Stimulated activated CD4-positive, alpha-beta T cell treated with anti-CD3 and anti-CD28 coated beads, Interleukin-12 subunit alpha, Interleukin-12 subunit beta, amount 100 ng/mL, for 24 hours (primary cell): ENCODE measurements at places on chromosomes 4 and X.

DNA sequence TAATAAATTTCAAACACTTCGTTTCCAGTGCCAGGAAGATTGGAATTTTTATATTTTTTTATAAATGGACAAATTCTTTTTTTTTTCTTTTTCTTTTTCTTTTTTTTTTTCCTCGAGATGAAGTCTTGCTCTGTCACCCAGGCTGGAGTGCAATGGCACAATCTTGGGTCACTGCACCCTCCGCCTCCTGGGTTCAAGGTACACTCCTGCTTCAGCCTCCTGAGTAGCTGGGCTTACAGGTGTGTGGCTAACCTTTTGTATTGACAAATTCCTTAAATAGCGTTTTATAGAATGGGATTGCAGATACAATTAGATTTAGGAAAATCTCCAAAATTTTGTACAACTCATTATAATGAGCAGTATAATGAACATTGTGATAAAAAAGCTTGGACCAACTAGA, 328.9 kb downstream of the ARHGAP24 start:
- DNase-seq, result no peak

DNA sequence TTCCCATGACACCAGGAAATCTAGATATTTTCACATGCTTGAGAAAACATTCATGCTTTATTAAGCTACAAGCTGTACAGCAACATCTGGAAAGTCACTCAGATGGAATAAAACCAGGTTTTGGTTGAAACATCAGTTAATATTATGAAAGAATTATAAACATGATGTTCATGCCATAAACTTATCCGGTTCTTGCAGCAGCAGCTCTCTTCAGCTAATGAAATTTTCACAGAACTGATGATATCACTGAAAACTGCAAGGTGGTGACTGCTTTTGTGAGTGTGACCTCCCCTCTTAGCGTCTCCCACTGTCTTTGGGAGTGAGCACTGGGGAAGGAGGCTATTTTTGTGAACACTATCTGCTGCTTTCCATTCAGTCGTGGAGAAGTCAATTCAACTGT, 56.9 kb downstream of the ARHGAP10 start:
- DNase-seq, result no peak

- no peak for DNase-seq
These were observed 30.5 kb downstream of the PLAC8 start for GRCh38 chr4:83083925-83084475.

GRCh38 chrX:80808881-80809411, 731 bp downstream of the BRWD3 start:
- no peak for DNase-seq

GRCh38 chr4:72641611-72642010, 72.6 kb upstream of the ADAMTS3 start:
- no peak for DNase-seq

- DNase-seq, result no peak
These were observed 53.4 kb downstream of the PALLD start for GRCh38 chr4:168550064-168550766.

DNA sequence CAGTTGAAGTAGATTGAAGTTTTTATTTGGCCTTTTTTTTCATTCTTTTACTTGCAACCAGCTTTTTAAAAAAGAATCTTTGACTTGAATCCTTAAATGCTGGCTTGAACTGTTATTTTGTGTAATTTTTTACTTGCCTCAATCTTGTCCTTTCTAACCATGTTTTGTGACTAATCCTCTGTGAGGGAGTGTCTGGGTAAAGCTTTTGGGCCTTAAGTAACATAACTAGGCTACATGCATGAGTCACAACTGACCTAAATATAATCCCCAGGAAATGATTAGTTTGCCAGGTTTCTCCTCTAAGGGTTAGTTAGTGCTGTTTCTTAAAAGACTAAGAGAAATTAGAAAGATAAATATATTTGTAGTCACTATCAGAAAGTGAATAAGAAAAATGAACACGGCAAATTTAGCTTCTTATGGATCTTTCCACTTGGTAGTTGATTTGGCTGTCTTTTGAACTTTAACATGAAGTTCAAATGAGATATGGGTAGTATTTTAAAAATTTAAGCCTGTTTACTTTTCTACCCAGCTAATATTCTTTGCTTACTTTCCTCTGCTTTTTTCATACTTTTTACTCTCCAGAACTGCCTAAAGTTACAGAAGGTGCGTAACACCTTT, 13.0 kb downstream of the EXOC1 start:
- no peak for DNase-seq

- DNase-seq, result no peak
These were observed 34.8 kb upstream of the CXCL6 start for GRCh38 chr4:73801692-73802091.

DNA sequence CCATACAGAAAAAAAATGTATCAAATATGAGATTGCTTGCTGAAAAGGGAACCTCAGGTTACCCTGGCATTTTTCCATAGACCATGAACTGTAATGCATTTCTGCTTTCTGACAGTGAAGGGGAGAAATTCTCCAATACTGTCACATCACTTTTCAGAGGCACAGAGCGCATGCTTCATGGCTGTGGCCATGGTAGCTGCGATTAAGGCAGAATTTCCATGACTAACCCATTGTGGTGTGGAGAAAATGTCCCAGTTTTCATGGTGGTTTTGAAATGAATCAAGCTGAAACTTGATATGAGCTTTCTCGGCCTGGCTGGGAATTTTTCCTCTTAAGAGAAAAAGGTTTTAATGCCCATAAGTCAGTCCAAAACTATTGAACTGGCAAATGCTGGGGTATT, 39.5 kb upstream of the MAP3K15 start:
- DNase-seq, result no peak

DNA sequence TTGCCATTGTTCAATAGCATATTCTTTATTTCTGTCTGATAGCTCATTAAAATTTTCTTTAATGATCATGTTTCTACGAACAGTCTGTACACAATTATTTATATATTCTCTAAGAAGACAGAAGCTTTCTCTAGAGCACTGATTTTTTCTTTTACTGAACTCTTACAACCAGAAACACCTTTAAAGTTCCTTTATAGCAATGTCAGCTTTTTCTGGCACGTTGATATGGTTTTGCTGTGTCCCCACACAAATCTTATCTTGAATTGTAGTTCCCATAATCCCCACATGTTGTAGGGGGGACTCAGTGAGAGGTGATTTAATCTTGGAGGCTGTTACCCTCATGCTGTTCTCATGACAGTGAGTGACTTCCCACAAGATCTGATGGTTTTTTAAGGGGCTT, 299.4 kb downstream of the PPARGC1A start:
- DNase-seq, result no peak

- no peak for DNase-seq
These were observed 293.2 kb upstream of the PRPS2 start for GRCh38 chrX:12497832-12498591.

DNA sequence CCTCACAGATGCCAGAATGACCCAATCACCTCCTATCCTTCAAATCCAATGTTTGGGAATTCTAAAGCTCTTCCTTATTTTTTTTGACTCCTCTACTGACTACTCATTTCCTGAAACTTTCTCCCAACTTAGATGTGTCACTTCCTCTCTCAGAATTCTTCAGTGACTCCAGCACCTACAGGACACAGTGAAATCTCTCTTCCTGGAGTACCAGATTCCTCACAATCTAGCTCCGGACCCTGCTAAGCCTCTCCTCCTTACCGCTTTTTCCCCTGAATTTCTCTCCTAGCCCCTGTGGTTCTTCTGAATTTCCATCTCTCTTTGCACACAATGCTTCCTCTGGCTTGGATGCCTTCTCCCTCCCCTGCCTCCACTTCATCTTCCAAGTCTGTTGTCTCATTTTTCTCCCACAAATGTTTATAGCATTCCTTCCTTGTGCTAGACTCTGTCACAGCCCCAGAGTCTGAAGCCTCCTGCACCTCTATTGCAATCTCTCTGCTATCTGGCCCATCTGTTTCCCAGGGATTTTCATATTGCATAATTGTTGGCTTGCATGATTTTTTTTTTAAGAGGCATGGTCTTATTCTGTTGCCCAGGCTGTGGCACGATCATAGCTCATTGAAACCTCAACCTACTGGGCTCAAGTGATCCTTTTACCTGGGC, 80.1 kb downstream of the ANAPC4 start:
- no peak for DNase-seq

DNA sequence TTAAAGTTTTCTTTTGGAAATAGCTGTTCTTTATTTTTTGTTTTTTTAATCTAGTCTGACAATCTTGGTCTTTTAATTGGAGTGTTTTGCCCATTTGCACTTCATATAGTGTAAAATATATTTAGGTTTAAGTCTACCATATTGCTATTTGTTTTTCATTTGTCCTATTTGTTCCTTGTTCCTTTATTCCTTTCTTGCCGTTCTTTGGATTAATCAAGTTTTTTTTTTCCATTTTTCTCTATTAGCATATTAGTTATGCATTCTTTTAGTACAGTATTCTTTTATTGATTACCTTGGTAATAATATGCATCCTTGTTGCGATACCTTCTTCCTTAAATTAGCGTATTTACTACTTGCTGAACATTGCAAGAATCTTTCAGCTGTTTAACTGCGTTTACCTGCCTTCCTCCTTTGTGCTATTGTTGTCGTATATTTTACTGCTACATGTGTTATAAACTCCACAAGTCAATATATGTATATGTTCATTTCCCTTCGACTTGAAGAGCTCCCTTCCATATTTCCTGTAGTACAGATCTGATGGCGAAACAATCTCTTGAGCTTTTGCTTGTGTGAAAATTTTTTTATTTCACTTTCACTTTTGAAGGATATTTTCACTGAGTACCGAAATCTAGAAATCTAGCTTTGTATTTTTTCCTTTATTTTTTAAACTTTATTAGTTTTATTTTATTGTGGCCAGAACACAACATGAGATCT, 23.9 kb upstream of the RNF212 start:
- DNase-seq, result no peak

DNA sequence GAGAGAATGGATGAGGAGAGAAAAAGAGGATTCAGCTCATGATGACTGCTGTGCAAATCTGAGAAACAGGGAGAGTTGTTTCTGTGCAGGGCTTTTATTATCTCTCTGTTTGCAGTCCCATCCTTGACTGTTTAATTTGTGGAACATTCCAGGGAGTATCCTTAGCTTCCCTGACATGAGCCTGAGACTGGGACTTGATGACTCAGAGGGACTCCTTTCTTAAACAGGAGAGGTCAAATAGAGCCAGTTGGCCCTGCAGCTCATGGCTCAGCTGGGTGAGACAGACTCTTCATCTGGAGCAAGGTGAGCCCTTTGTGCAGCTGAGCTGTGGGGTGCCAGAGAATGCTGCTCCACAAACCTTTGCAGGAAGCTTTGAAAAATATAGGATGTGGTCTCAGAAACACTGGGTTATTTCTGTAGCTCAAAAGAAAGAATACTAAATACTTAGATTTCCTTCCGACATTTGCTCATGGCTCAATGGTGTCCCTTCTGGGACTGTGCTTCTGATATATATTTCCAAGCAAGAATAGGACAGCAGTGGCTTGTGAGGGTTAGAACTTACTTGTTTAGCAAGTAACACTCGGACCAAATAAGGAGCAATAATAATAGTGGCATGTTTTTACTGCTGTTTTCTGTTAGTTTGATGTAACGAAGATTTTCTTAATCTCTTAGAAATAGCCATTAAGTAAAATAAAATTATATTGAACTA, 14.5 kb downstream of the ARHGAP24 start:
- no peak for DNase-seq

GRCh38 chr4:10605031-10605430, 79.5 kb downstream of the CLNK start:
- no peak for DNase-seq

GRCh38 chr4:83931659-83932438, 395.9 kb downstream of the GPAT3 start:
- DNase-seq, result no peak

GRCh38 chr4:8330821-8331574, 61.4 kb downstream of the HTRA3 start:
- DNase-seq, result no peak

GRCh38 chr4:143383005-143383574, 46.4 kb downstream of the GAB1 start:
- no peak for DNase-seq

GRCh38 chrX:150506486-150506885, 61.9 kb upstream of the MTM1 start:
- no peak for DNase-seq

DNA sequence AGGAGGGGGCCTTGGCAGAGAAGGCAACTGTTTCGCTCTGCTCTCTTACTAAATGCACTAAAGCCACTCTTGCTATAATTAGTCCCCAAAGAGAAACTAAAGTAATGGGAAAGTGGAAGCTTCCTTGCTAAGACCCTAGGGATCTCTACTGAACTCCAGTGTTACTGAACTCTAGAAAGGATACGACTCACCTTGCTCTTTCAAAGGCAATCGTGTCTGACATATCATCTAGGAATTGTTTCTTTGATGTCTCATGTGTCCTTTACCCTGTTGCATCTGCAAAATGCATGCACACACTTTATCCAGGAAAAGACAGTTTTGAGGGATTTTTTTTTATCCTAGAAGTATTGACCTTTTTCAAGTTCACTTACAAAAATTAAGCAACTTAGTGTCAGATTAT, 148.1 kb upstream of the FAM9B start:
- no peak for DNase-seq

- no peak for DNase-seq
These were observed 957.9 kb upstream of the PRKX start for GRCh38 chrX:4671344-4671743.

- no peak for DNase-seq
These were observed 60.9 kb downstream of the ANAPC4 start for GRCh38 chr4:25437926-25438325.

- DNase-seq, result no peak
These were observed 25.3 kb downstream of the LRP2BP start for GRCh38 chr4:185370268-185370949.

DNA sequence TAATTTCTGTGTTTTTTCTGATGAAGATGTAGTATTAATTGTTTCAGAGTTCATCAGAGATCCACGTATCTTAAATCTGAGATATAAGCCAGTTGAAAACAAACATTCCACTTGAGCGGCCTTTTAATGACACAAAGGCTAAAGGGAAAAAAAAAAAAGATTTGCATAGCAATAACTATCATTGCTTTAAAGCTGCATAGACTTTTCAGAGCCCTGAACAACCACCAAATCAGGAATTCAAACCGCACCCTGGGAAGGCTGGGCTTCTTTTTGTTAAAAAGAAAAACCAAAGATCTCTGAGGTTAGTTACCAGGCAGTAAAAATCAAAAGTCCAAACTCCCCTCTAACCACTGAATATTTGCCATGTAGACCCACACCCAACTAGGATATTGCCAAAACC, 206.0 kb downstream of the HHIP start:
- no peak for DNase-seq

DNA sequence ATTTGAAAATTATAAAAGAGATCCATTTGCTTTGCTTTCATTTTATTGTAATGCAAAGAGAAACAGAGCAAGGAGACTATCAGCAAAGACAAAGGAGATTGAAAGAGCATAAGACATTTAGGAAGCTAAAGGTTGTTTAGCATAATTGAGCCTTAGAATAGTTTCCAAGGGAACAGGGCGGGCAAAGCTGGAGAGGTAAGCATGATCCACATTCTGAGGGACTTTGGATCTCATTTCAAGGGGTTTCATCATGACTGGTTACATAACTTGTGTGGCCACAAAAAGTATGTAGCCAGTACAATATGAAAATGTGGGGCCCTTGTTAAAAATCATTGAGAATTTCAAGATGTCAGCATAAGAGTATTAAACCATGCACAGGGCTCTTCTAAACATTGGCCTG, 406.5 kb downstream of the RPA4 start:
- DNase-seq, result no peak
